ENCODE measurements at places on chromosomes 4 and X.

DNA sequence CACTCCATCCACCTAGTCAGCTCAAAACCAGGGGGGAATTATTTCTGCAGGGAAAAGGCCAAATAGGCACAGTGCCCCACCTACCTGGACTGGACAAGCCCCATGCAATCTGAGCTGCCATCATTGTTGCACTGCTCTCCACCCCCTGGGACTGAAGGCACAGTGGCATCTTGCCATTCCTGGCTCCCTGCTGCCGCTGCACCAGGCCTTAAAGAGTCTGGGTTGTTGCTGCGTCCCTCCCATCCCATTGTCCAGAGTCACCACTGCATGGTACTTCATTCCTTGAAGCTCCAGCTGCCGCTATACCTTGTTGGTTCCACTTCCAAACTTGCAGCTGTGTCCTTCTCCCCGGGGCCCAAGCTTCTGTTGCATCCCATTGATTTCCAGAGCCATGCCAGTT, 629.7 kb downstream of the STIM2 start:
- DNase-seq, result no peak

- no peak for DNase-seq
Measured at GRCh38 chr4:134388351-134388750, 186.8 kb upstream of the PABPC4L start.

- no peak for DNase-seq
Measured at GRCh38 chr4:176548571-176548970, 228.8 kb downstream of the SPCS3 start.

DNA sequence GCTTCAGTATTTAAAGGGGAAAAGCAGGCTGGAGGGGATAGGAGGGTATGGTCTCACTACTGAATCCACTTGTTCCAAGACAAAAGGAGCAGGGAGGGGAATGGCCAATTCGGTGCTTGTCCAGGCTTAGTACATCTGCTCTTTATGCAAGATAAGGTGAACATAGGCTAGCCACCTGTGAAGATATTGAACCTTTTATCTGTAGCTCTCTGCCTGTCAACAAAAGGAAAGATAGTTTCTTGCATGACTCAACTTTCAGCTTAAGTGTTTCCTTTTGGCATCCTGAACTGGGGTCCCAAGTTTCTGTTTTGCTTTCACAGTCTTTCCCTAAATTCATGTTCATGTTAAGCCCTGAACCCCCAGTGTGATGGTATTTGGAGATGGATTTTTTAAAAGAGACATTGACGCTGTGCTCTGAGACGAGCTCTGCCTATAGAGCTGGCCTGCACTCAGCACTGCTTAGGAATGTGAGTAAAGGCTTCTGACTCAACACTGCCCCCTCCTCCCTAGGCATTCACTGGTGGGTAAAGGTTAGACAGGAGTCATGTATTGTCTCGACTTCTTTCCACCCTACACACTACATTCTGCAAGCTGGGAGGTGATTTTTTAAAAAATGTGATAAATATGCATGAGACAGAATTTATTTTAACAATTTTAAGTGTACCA, 28.2 kb downstream of the FAM149A start:
- no peak for DNase-seq

DNA sequence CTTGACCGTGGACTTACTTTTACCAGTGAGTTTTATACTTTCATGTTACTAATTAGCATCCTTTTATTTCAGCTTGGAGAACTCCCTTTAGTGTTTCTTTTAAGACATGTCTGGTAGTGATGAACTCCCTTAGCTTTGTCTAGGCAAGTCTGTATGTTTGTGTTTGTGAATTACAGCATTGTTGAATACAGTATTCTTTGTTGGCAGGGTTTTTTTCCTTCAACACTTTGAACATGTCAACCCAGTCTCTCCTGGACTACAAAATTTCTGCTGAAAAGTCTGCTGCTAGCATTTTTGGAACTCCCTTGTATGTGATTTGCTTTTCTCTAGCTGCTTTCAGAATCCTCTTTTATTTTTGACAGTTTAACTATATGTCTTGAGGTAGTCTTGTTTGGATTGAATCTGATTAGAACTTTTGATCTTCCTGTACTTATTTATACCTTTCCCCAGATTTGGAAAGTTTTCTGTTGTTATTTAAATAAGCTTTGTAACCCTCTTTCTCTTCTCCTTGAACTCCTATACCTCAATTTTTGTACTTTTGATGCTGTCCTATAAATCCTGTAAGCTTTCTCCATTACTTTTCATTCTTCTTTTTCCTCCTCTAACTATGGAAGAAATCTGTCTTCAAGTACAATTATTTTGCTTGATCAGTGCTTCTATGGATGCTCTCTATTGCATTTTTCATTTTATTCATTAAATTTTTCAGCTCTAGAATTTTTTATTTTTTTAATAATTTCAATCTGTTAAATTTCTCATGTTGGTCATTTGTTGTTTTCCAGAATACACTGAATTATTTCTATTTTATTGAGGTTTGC, 14.1 kb downstream of the PAPSS1 start:
- no peak for DNase-seq

DNA sequence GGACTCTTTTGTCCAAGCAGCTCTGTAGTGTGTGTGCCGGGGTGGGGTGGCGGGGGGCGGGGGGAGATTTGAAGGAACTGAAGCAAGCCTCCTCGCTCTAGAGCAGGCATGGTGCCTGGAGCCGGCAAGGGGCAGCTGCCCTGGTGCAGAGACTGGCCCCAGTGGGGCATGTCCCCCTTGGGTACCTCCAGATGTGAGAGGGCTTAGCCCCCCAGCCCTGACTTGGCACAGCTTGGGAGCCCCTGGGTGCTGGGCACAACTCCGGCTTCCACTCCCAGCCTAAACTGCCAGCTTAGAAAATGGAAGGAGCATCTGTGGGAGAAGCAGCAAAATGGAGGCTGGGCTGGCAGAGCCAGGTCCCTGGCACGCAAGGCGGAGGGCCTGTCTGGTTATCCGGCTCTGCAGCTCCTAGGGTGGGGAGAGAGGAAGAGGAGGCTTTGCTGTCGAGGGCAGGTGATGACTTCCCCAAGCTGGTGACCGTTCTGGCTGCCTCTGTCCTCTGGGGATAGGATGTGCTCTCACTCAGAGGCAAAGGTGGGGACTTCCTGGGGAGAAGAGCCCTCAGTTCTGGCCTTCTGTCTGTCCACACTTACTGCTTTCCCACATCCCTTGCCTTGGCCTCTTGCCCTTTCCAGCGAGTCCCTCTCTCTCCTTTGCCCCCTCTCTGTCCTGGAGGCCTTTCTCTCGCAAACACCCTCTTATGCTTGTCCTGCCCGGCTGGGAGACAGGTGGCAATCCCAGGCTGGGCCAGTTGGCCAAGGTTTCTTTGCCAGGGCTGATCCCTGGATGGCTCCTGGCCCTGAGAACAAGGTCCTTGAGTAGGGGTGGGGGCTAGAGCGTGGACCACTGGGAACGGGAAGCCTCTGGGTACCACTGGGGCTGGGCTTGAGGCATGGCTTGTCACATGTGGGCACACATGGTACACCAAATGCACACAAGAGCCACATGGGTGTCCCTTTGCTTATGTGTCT, 2.0 kb downstream of the DLG3 start:
- DNase-seq, result no peak

GRCh38 chr4:35252866-35253265, 991.4 kb downstream of the ARAP2 start:
- DNase-seq, result no peak

DNA sequence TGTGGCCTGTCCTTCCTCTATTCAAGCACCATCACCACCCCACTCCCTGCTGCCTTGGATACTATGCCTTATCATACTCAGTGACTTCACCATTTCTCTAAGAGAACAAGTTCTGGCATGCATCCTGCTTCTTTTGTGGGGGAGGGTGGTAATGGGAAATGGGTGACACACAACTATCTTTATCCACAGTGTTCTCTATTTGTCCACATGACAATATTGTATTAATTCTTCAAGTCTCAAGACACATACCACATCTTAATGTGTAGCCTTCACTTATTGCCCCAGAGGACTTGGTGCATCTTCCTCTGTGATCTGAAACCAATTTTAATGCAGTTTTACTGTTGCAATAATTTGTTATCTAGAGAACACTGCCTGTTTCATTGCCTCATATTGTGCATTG, 29.3 kb upstream of the UGT2B7 start:
- no peak for DNase-seq

- DNase-seq, result no peak
Measured at GRCh38 chr4:153170407-153170806, 33.8 kb upstream of the TRIM2 start.

GRCh38 chrX:149527705-149528104, 13.1 kb upstream of the EOLA1 start:
- DNase-seq, result no peak

DNA sequence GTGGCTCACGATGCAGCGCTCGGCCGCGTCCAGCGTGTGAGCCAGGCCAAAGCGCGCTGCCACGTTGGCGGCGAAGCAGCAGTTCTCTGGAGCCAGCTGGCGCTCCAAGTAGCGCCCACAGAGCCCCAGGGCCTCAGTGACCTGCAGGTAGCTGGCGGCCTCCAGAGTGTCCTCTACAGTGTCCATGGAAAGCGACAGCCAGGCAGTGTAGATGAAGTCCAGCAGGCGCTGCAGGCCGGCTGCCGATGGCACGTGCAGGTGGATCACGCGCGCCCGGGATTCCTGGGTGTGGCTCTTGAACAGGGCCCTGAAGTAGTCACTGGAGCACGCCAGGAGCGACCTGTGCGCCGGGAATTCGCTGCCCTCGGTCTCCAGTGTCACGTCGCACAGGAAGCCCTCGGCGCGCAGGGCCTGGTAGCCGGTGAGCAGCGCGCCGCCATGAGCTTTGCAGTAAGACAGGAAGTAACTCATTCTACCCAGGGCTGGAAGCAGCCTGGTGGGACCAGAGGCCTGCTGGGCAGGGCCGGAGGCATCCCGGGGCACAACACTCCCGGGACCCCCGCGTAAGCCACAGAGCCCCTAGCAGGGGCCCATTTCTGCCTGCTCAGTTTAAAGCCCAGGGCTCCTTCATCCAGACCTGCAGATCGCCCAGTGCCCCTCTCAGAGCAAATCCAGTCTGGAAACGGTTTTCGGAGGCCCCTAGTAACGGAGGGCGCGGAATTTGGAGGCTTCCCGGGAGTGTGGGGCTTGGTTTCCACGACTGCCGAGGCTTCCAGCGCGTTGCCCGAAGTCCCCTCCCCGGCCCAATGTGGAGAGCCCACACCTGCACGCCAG, 595 bp downstream of the KLHL34 start:
- DNase-seq, result no peak

DNA sequence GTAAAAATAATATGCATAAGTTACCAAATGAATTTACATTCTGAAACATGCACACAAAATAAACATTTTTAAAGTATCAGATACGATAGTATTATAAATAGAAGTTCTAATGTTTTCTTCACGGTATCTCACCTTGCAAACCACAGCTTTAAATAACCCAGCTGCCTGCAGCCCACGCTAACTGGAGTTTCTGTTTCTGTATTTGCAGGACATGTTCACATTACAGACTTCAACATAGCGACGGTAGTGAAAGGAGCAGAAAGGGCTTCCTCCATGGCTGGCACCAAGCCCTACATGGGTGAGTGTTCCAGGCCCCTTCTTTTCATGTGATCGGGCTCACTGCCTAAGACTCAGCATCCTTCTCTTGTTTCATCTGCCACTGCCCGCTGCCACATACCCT, 291.7 kb downstream of the EVC2 start:
- no peak for DNase-seq
